ENCODE measurements at places on chromosomes 3 and 15.

DNA sequence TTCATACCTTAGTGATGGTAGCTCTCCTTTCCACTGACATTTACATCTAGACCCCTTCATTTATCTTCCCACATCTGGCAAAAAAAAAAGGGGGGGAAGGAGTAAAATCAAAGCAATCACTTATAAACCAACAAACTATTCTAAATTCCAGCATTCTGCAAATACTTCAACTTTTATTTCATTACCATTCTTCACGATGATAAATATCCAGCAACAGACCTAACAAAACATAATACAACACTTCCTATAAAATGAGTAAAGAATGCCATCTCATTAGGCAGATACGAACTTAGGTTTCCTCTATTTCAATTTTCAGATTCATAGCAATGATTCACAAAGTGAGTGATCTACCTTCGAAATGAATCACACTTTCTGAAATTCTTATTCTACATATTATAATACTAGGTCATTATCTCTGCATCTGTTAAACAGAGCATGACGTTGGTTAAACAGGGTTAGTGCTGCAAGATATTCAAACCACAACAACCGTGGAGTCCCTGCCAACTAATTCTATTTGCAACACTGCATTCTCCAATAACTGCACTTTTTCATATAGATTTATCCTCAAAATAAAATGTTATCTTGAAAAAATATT lies at the start of gene LRRFIP2:
LRRFIP2 (minus strand) TSS at position 51 of the 595 bp plus-strand sequence. CDS start 25,599 bp downstream, outside the sequence.
- DNase-seq, result no peak

- DNase-seq, result no peak
Observed at GRCh38 chr15:64847876-64848716, 6.4 kb downstream of the PLEKHO2 start.

DNA sequence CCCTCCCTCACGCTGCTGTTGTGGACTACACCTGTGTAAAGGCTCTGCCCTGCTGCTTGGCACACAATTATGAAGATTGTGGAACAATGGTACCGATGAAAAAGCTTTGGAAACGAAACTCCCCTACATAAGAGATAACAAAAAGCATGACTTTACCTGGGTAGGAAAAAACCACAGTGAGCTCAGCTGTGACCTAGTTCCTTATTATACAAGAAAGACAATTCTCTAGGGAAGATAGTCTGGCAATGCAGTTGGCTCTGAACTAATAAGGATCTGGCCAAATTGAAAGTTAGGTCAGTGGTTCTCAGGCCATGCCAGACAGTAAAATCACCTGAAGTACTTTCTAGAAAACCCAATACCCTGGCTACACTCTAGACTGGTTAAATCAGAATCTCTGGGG lies 16.1 kb downstream of the CLEC3B start:
- no peak for DNase-seq

GRCh38 chr3:51678641-51679040 lies 7.6 kb downstream of the TEX264 start:
- DNase-seq, result no peak

DNA sequence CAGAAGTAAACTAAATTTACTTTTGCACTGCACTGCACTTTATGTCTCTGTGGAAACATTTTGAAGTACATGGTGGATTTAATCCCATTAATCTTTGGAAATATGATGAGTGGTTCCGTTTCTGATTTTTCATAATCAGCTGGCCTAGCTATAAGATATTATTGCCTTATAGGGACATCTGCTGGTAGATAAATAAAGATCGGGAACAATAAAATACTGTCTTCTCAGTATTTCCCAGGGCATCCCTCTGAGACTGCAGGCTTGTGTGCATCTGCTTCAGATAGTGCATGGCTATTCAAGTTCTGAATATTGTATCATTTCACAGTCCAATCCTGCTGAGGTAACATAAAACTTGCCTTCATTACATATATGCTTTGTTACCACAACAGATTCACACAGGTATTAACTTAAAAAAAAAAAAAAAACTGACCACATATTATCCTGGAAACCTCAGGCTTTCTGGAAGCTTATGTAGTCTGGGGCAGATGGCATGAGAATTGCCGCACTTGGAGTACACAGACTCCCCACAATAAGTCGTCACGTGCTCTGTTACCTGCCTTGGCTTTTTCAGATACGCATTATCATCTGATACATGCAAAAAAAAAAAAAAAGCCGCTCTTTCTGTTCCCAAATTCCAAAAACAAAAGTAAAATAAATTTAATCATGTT lies 330.8 kb upstream of the AGTR1 start:
- no peak for DNase-seq

- no peak for DNase-seq
Observed at GRCh38 chr3:171696805-171697204, 113.5 kb downstream of the PLD1 start.

GRCh38 chr15:62665449-62665848 lies 377.1 kb upstream of the TPM1 start:
- DNase-seq, result no peak

DNA sequence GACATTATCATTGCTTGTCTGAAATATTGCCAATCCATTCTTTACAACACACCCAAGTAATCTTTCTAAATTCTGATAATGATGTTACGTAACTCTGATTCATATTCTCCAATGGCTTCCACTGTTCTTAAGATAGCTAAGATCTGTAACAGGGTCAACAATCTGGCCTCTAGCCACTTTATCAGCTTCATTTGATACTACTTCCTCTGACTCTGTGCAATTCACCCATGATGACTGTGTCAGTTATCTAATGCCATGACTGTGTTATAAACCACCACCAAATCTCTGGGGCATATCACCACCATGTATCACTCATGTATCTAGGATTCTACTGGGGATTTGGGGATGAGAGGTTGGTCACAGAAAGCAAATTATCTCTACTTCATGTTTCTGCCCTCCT lies 44.0 kb downstream of the CD200 start:
- no peak for DNase-seq

GRCh38 chr3:156353563-156353962 lies 201.4 kb downstream of the SSR3 start:
- no peak for DNase-seq

GRCh38 chr3:157610876-157611535 lies 107.8 kb upstream of the VEPH1 start:
- DNase-seq, result no peak

DNA sequence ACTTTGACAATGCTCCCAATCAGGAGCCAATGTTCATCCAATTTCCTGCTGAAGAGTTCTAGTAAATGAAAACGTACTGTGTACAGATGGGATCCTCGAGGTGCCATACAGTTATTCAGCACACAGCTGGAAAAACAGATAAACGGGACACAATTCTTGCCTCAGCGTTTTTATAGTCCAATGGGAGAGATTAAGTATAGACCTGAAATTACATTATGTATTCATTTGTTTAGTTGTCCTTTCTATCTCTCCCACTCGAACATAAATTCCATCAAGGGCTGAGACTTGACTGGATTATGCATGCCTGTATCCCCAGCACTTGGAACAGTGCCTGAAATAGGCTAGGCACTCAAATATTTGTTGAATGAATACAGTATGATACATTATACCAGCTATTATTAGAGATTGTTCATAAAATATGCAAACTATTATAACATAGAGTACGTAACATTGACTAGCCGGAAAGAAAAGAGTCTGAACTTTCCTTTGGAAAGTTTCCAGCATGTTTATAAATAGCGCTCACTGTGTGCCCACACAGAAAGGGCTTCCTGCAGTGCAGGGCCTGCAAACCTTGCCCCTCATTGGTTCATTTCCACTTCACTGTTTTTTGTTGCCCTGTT lies 27.4 kb upstream of the SNTN start:
- DNase-seq, result no peak

DNA sequence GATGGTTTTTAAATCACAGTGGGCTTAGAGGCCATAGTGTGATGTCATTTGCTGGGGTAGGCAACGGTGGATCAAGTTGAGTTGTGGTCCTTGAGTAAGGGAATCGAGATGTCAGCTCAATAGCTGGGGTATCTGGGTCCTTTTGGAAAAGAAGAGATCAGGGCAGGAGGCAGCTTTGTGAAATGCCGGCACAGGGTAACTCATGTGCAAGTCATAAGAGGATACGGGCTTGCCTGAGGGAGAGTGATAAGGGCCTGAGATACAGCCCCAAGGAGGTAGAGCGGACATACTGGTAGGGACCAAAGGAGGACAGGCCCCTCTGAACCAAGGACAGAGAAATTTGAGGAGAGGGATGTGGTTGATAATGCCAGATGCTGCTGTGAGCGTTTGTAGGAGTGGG lies 4.2 kb upstream of the FAM131A start:
- DNase-seq, result no peak

- no peak for DNase-seq
Observed at GRCh38 chr15:29411299-29411698, 141.7 kb upstream of the NSMCE3 start.

DNA sequence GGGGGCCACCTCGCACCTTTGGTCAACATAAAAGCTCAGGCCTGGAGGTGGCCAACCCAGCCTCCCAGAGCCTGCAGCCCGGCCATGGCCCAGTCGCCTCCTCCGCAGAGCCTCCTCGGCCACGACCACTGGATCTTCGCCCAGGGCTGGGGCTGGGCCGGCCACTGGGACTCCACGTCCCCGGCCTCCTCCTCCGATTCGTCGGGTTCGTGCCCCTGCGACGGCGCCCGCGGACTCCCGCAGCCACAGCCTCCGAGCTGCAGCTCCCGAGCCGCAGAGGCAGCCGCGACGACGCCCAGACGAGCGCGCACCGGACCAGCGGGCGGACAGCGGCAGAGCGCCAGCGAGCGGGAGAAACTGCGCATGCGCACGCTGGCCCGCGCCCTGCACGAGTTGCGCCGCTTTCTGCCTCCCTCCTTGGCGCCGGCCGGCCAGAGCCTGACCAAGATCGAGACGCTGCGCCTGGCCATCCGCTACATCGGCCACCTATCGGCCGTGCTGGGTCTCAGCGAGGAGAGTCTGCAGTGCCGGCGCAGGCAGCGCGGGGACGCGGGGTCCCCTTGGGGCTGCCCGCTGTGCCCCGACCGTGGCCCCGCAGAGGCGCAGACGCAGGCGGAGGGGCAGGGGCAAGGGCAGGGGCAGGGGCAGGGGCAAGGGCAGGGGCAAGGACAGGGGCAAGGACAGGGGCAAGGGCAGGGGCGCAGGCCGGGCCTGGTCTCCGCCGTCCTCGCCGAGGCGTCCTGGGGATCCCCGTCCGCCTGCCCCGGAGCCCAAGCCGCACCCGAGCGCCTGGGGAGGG lies at the start of gene MESP2:
MESP2 (plus strand) TSS at position 59 of the 799 bp plus-strand sequence; CDS start at position 85, 26 bp downstream.
- DNase-seq, result peak; percentile 69

DNA sequence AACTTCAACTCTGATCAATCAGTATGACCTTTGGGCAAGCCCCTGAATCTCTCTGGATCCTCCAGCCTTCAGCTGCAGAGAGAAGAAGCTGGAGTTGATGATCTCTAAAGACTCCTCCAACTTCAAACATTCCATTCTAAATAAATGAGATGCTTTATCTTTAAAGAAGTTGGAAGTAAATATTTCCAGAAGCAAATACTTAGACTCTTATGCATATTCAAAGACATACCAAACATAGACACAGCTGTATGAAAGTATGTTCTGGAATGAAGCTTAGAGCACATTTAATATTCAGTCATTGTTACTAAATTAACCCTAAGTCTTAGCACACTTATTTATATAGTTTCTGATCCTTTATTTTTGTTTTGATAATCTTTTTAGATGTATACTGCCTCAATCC lies 77.6 kb upstream of the ACP3 start:
- no peak for DNase-seq

DNA sequence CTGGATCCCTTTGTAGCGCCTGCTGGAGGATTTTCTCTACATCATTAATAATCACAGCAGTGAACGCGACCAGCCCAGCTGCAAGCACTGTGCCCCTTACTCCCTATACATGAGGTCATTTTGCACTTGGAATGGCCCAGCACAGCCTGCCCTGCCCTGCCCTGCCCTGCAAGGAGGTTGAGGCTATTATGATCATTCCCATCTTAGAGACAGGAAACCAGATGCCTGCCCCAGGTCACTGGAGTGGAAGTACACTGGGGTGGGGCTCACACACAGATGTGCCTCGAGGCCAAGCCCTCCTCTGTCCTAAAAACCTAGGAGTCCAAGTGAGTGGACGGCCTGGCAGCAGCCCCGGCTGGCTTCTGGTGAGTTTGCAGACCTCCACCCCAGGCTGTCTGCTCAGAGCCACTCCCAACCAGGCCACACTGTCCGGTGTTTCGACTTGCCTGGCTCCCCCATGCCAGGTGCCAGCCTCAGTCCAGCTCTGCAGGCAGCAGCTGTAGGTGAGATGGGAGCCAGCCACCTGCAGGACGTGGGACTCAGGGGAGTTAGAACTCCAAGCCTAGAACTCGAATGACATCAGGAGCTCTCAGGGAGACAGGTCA lies 30.4 kb upstream of the SEC61A1 start:
- DNase-seq, result no peak

DNA sequence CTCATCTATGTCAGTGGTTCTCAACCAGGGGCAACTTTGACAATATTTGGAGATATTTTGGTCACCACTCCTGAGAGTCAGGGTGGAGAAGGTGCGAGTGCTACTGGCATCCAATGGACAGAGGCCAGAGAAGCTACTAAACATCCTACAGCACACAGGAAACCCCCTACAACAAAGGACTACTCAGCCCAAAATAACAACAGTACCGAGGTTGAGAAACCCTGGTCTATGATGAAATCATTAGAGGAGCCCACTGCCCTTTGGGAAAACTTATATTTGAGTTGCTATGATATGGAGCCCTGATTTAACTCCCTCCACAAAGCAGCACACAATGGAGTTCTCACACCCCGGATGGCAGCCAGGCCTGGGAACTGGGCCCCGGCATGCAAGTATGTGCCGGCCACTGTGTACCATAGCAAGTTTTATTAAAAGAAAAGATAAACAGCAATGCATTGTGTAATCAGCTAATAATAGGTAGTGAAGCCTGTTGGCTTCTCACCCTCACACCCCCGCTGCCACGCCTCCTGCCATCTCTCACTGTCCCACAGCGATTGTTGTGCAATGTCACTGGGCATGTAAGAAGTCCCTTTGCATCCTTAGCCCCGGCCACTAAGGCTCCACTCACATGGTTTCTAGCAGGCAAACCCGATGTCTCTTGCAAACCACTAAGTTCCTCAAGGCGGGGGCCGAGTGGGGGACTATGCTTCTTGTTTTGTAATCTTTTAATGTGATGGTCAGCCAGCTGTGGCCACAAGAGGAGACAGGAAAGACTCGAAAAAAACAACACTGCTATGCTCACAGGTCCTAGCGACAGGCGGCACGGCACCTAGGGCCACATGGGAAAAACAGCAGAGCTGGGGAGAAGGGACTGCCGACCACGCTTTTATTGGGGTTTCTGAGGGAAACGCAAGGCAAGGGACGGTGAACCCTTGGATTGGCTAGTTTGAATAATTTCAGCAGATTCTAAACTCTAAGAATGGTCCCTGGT lies 110.0 kb downstream of the AQP9 start:
- DNase-seq, result no peak

GRCh38 chr15:31500766-31501449 lies 174.3 kb downstream of the KLF13 start:
- no peak for DNase-seq

GRCh38 chr3:113630956-113631542 lies 65.4 kb downstream of the USF3 start:
- no peak for DNase-seq
